ENCODE measurements at places on chromosomes 13 and 19.
A peak's percentile ranks its signal among the peaks of the same experiment; 100 is the strongest.

DNA sequence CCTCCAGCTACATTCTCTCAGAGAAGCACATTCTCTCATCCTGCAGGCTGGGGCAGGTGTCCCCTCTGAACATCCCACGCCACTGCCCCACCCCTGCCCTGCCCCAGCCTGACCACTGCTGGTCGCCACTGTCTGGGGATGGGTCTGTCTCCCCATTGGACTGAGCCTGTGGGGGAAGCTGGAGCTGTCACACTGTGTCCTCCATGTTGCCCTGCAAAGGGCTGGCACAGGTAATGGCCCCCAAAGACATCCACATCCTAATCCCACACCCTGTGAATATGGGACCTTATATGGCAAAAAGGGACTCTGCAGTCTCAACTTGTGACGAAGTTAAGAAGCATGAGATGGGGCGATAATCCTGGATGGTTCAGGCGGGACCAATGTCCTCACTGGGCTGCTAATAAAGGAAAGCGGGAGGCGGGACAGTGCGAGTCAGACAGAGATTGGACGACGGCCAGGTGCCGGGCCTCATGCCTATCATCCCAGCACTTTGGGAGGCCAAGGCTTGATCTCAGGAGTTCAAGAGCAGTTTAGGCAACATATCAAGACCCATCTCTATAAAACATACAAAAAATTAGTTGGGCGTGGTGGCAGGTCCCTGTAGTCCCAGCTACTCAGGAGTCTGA lies 9.1 kb downstream of the AP2S1 start:
- no peak for DNase-seq

DNA sequence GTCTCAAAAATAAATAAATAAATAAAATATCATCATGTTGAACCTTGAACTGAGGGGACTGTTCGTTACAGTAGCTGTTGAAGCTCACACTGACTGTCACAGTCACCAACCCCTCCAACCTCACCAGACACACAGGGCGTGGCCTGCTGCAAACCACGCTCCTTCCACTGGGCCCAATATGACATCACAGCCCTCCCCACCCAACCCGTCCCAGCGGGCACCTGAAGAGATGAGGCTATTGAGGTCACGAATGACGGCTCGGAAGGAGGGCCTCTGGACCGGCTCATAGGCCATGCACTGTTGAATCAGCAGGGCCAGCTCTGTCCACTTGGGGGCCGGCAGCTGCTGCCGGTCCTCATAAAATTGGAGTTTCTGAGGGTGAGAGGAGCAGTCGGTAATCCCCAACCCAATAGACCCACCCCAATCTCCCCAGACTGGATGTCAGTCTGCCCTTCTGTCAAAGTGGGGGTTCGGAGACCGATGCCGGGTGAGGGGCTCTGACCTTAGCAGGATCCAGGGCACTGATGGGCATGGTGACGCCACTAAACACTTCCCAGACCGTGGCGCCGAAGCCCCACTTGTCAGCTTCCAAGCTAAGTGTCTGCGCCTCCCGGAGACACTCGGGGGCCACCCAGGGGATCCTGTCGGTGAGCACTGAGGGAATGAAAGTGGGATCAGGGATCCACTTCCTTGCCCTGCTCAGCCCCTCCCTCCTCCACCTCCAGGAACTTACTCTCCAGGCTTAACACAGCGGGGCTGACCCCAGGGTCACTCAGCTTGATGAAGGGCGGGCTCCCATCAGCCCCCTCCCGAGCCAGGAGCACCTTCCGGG lies 13.2 kb downstream of the JAK3 start:
- no peak for DNase-seq

DNA sequence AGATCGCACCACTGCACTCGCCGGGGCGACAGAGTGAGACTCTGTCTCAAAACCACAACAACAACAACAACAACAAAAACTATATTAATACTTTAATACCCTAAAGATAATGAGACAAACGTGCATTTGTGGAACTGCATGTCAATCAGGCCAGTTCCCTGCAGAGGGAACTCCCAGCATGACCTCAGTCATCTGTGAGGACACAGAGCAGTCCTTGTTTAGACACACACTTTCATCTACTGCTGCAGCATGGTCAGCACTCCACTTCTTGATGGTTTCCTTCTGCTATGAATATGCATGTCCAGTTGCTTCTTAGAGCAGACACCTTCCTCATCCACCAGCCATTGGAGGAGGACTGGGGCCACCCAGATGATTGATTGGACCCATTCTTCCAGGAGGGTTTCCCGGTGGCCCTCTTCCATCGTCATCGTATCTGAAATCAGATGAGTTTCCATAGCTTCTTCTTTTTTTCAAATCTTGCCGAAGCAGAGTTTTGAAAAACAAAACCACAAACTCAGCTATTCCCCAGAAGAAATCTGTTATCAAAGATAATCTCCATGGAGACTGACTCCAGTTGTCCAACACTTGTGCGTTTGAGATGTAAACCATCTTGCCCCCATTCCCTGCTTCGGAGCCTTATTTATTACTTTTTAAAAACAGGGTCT lies 26.5 kb downstream of the ZNF607 start:
- peak; percentile 36 for DNase-seq

- DNase-seq, result no peak
Observed at GRCh38 chr13:44044547-44045179, 165.0 kb downstream of the LACC1 start.

DNA sequence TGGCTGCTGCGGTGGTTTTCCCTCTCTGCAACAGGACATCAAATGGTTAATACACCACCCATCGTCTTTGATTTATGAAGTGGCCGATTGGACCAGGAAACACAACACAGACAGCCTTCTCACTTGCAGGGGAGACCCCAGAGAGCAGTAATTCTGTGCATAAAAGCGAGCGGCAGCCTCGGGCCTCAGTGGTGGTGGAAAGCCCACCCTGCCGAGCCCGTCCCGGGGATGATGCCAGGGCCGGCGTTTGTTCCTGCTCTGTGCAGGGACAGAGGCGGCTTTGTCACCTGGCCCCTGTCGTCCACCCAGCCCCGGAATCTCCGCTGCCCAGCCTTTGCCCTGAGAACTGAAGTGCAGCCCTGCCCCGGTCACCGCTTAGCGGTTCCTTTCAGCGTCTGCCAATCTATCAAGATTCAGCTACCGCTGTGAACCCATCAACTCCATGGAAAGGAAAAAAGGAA lies 184.4 kb downstream of the TSHZ3 start:
- no peak for DNase-seq

- no peak for DNase-seq
Observed at GRCh38 chr13:27064252-27064995, 107.2 kb downstream of the USP12 start.

- peak; percentile 68 for DNase-seq
Observed at GRCh38 chr13:53092931-53093330, 64.3 kb downstream of the OLFM4 start.

DNA sequence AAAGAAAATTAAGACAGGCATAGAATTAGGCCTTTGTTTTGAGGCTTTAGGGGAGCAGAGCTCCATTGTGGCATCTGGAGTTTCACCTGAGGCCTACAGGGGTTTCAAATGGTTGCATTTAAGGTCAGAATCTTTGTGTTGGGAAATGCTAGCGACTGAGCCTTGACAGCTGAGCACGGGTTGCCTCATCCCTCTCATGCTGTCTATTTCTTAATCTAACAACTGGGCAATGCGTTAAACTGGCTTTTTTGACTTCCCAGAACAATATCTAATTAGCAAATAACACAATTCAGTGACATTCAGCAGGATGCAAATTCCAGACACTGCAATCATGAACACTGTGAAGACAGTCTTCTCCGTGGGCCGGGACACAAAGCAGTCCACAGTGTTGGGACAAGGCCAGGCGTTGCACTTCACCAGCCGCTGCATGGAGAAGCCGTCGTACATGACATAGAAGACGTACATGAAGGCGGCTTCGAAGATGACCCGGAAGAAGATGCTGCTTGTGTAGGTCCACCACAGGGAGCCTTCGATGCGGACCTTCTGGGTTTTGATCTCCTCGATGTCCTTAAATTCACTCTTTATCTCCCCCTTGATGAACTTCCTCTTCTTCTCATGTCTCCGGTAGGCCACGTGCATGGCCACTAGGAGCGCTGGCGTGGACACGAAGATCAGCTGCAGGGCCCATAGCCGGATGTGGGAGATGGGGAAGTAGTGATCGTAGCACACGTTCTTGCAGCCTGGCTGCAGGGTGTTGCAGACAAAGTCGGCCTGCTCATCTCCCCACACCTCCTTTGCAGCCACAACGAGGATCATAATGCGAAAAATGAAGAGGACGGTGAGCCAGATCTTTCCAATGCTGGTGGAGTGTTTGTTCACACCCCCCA lies 3.8 kb downstream of the GJB2 start:
- no peak for DNase-seq

- DNase-seq, result no peak
Observed at GRCh38 chr19:53019684-53020083, 6.0 kb downstream of the ERVV-1 start.

DNA sequence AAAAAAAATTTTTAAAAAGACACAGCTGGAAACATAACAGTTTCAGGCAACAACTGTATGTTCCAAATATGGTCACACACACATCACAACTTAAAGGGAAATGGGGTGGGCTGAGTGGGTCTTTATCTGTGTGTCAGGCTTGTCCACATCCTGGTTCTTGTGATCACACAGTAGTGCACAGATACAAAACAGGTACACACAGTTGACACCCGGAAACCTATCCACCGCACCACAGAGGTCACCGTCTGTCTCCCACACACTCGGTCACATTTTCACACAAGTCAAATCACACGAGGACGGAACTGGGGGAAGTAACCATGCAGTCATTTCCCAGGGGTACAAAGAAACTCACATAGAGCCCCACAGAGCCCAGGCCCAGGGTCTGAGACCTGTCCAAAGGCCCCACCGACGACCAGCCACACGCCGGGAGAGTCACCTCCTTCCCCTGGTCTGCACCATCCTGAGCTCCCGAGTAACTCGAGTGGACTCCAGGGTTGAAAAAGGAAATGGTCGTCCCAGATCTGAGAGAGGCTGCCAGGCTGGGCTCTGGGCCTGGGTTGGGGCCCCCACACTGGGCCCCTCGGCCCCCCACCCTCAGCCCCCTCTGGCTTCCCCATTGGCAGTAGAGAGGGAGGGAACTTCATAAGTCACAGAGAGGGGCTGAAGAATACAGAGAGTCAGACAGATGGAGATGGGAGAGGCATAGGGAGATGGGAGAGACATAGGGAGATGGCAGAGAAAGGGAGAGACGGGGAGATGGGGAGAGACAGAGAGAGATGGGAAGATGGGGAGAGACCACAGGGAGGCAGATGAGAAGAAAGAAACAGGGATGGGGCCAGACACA lies 1.3 kb upstream of the PPAN start:
- DNase-seq, result no peak

GRCh38 chr19:49677231-49677900 lies at the start of gene PRMT1:
Gene PRMT1, plus strand, starts transcription at chr19:49677271. Its CDS starts 10 bp downstream, at chr19:49677281.
- DNase-seq, result peak; percentile 55

DNA sequence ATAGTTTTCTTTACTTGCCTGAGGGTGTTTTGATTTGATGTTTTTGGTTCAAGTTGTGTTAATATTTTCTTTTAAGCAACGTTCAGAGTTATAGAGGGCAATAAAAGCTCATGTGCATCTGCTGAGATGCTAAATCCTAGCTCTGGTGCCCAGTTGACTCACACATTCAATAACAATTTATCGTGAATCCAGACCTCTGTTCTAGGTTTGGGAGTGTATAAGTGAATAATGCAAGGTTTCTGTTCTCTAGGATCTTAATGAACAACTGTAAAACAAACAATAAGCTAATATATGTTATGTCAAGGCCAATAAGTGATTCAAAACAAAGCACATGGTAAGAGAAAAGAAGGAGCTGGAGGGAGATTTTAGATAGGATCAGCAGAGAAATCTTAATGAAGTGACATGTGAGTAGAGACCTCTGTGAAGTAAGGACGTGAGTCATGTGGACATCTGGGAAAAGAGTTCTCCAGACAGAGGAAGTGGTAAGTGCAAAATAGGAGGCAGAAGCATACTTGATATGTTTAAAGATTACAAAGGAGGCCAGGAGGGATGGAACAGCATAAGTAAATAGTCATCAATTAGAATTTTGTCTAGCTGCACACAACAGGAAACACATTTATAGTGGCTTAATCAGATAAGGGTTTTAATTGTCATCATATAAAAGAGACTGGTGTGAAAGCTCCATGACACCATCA lies 278.5 kb upstream of the HTR2A start:
- DNase-seq, result no peak

DNA sequence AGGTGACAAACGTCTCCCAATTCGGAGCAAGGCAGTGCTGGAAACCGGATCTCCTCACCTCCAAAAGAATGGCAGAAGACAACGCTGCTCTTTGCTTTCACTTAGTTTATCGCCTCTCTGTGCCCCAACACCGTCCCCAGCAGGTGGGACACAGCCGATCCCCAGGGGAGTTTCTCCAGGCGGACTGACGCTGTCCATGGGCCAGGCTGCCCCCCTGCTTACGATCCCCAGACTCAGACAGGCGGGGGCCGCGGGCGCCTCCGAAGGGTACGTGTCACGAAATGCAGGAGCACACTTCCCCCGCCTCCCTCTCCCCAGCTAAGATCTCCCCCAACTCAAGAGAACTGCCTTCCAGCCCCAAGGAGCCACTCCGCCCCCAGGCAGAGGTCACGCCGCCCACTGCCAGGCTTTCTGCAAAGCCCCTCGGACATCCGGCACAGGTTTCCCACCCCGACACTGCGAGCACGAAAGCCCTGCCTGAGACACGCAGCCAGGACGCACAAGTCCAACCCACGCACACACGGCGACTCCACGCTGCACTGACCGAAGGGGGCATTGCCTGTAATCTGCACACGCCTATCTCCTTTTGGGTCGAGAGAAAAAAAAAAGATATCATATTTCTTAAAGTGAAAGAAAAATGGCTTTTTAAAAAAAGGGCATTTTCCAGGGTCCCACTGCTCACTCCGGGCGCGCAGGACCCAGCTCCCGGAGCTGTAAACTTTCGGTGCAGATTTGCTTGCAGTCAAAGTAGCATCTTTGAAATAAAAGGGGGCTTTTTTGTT lies 2.0 kb downstream of the SPRY2 start:
- peak; percentile 58 for DNase-seq

- DNase-seq, result no peak
Observed at GRCh38 chr19:10544753-10545251, 1.1 kb downstream of the ATG4D start.

GRCh38 chr13:30798776-30799355 lies 63.5 kb downstream of the ALOX5AP start:
- no peak for DNase-seq

DNA sequence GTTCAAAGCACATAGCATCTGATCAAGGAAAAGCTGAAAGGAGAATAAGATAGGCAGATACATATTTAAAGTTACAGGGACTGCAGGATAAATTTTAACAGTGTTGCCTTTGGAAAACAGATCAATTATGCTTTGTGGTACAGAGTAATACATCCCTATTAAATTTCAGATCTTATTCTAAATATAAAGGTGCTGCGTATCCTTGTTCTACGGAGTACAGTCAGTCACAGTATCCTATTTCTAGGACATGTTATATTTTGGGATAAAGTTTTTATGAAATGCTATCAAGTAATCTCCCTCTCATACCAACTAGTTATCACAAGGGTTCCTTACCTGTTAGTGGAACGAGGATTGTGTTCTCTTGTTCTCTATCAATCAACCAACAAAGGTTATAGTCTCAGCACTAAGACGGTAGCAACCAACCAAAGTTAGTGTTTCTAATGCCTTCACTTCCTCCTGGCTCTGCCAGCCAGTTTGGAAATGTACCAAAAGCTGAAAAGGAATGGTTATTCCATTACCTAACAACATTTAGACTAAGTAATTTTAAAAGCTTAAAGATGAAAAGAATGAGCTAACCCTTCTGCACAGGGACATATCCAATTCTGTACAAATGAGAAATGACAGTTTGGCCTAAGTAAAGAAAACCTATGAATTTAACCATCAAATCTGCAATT lies 35.2 kb downstream of the TSC22D1 start:
- no peak for DNase-seq

- peak; percentile 20 for DNase-seq
Observed at GRCh38 chr13:32428581-32429432, 877 bp upstream of the N4BP2L1 start.

All from midbrain (tissue), 1 donor.